ENCODE measurements at places on chromosomes 13 and 19. TPM values are rescaled to one million over a fixed set of nuclear protein-coding genes. Genes with fewer than 3 reads are reported as not detected.
A peak's percentile ranks its signal among the peaks of the same experiment; 100 is the strongest.

DNA sequence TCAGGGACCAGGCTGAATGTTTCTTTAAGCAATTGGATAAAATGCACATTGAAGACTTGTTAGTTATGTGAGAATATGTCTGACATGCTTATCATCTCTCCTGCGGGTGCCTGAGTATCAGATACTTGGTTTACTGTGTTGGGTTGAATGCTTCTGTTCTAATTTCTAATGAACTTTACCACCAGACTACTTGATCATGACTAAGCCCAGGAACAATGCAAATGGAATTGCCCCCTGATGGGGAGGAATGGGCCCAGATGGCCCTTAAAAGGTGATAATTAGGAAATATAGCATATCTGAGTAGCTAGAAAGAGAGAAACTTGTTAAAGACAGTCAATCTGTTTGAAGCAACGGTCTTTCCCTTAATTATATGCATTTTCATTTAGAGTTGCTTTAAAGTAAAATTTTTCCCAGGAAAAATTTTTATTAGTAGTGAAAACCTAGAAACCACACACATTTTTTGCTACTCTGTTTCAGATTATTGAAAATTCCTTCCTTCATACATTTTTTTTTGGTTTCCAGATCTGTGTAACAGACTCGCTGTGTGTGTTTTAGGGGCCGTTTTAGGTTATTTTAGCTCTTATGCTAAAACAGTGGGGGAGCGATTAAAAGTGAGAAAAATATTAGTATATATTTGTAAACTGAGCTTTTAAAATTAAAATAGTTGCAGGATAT lies 186.6 kb downstream of the TM9SF2 start:
- DNase-seq = no peak

DNA sequence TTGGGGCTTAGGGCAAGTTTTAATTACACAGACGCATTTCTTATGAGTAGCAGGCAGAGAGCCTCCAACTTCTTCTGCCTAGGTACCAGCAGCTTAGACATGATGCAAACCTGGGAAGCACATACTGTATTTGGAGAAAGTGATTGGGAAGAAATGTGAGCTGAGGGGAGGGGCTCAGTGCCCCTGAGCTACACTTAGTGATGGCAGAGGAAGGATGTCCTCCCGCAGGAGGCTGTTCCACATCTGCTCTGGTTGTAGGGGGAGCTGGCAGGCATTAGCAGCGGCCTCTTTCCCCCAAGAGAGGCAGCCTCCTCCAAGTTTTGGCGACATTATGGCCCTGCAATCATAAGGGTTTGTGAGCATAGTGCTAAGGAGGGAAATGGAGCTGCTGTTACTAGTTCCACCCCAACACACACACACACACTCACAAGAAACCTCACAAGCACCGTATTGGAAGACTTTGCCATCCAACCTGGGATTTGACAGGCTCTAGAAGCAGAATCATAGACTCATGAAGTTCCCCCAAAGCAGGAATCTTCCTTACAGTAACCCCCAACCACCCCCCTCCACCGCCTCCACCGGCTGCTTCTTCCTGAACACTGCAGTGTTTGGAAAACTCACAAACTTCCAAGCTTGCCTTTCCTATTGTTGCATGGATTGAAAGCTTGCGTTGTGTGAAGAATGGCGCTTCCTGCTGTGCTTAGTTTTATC lies 3.3 kb downstream of the ALOX5AP start:
- DNase-seq = no peak

DNA sequence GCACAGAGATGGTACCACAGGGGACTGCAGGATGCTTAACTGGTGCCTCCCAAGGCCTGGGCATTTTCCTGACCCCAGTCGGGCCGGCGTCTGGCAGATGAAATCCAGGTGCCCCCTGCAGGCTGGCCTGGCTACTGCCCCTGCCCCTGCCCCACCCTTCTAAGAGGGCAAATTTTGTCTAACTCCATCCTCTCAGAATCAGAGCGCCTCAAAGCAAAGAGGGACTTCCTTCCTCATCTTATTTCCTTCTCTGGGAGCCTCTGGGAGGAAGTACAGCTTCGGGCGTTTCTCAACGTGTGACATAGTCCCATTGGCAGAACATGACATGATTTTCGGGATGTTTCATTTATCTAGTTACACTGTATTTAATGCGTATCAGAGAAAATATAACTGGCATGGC lies 2.7 kb downstream of the PRKACA start:
- DNase-seq = peak; percentile 86

GRCh38 chr13:74443631-74444030 lies 309.4 kb upstream of the KLF12 start:
- no peak for DNase-seq

DNA sequence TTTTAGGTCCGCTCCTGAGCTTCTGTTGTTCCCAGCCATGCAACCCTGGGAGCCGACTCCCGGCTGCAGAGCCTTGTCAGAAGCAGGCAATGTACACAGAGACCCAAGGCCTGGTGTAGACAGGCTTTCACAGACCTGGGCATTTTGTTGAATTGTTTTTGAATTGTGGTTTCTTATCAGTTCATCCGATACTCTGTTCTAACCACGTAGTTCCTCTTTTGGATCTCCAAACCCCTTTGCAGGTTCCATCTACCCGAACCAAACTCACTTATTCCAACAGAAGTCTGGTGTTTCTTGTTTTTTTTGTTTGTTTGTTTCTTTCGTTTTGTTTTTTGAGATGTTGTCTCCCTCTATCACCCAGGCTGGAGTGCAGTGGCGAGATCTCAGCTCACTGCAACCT lies 6.3 kb upstream of the NLRP2 start:
- no peak for DNase-seq

DNA sequence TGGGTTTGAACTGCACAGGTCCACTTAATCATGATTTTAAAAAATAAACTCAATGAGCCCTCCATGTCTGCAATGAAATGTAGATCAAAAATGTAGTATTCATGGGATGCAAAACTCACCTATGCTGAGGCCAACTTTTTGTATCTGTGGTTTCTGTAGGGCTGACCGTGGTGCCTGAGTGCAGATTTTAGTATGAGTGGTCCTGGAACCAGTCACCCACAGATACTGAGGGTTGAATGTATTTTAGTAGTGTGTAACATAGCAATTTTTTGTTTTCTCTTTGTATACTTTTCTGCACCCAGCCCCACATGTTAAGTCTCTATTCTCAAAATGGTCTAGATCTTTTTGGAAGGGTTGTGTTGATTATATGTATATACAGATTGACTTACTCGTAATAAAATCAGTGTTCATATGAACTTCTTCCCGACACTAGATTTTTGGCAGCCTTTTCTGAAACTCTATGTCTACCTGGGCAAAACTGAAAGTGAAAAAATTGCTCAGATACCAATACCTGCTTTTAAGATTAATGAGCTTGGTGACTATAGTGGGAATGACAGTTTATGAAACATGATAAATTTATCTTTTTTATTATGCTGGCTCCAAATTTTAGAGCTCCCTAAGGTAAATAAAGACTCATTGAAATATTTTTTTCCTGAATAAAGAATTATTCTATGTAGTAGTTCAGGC lies 51.6 kb downstream of the DNAJC15 start:
- DNase-seq = no peak

- DNase-seq = no peak
Measured at GRCh38 chr13:73873940-73874830, 260.0 kb downstream of the KLF12 start.

DNA sequence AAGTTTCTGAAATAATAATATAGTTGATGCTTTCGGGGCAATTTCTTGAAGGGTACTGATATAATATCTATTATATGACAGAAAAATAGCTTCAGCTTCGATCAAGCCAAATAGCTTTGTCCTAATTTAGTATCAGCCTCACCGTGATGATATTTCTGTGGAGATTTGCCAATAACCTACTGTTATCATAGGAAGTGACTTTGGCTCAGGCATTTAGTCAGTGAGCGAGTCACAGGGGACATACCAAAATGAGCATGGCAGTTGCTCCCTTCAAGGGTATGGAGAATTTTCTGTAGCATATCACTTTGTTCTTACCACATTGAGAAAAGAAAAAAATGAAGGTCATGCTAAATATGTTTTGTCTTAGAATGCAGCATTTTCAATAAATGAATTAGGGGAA lies 767.6 kb upstream of the SLITRK1 start:
- no peak for DNase-seq

GRCh38 chr19:35703343-35703742 lies 1.0 kb upstream of the ZBTB32 start:
- no peak for DNase-seq

Gene OR7C1
- total RNA-seq = 0.03 TPM

Gene CLDN10
- not detected for total RNA-seq
